Spinal cord (tissue), 10 donors: ENCODE measurements at places on chromosomes 3 and 15. TPM values are rescaled to one million over a fixed set of nuclear protein-coding genes. Genes with fewer than 3 reads are reported as not detected.
A peak's percentile ranks its signal among the peaks of the same experiment; 100 is the strongest.

- no peaks in the 10 kb centered on the region for H3K27me3 ChIP-seq
- no peaks in the 10 kb centered on the region for H3K4me1 ChIP-seq
- H3K4me3 ChIP-seq = no peak overlapping the region
- no peak for DNase-seq
These were observed 80.3 kb downstream of the OTOL1 start for GRCh38 chr3:161576714-161577510.

DNA sequence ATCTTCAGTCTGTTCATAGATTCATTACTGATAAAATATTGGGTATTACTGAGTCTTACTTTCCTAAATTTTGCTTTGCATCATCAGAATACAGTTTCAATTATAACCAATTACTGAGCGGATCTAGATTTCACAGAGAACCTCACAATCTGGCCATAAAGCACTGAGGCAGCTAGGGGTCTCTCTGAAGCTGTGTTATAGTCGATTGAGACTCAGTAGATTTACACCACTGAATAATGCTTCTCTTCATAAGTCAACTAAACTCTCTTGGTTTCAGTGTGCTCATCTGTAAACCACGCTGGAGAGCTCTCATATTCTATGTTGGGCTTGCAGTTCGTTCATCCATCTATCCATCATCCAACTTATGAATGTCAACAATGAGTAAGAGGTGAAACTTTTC, 180.6 kb downstream of the GREM1 start:
- no peak overlapping the region for H3K4me3 ChIP-seq
- no peak for DNase-seq
- no peaks in the 10 kb centered on the region for H3K27me3 ChIP-seq
- H3K4me1 ChIP-seq = peaks cover 5% of the 10 kb centered on the region
- no peaks in the 10 kb centered on the region for H3K36me3 ChIP-seq

- DNase-seq = no peak
- peaks cover 9% of the 10 kb centered on the region for H3K27me3 ChIP-seq
- no peak overlapping the region for H3K4me3 ChIP-seq
- H3K27ac ChIP-seq = no peak overlapping the region
- H3K36me3 ChIP-seq = no peaks in the 10 kb centered on the region
These were observed 58.9 kb downstream of the TLE3 start for GRCh38 chr15:70038730-70039392.

DNA sequence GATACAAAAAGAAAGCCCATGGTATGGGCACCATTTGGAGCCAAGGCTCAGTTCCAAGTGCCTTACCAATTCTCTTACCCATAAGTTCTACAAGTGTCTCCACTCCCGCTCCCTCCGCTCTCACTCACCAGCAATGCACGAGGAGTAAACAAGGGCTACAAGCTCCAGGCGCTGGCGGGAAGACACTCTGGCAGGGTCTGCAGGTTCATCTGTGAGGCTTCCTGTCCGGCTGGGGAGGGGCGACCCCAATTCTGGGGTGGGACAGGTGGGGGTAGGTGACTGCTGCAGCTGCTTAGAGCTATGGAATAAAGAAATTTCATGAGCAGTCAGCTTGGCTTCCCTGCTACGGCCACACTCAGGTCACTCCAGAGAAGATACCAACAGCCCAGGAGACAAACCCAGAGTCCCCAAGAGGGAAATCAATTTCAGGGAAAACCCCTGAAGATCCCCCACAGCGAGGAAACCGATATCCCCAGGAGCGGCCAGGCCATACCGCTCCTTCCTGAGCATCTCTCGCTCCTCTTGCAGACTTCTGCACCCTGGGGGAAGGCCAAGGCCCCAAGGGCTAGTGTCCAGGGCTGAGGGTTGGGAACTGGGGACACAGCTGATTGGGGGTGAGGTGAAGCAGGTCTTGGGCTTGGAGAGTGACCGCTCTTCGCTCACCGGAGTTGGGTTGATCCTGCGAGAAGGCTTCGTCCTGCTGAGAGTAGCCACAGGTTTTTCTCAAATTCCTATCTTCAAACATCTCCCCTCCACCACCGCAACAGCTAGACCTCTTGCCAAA, 1.4 kb downstream of the CDAN1 start:
- H3K4me1 ChIP-seq = peaks cover 21% of the 10 kb centered on the region
- no peak overlapping the region for H3K27ac ChIP-seq
- no peaks in the 10 kb centered on the region for H3K27me3 ChIP-seq
- DNase-seq = no peak
- peaks cover 50% of the 10 kb centered on the region for H3K36me3 ChIP-seq

Gene DHX30
- 80.5 TPM for total RNA-seq

DNA sequence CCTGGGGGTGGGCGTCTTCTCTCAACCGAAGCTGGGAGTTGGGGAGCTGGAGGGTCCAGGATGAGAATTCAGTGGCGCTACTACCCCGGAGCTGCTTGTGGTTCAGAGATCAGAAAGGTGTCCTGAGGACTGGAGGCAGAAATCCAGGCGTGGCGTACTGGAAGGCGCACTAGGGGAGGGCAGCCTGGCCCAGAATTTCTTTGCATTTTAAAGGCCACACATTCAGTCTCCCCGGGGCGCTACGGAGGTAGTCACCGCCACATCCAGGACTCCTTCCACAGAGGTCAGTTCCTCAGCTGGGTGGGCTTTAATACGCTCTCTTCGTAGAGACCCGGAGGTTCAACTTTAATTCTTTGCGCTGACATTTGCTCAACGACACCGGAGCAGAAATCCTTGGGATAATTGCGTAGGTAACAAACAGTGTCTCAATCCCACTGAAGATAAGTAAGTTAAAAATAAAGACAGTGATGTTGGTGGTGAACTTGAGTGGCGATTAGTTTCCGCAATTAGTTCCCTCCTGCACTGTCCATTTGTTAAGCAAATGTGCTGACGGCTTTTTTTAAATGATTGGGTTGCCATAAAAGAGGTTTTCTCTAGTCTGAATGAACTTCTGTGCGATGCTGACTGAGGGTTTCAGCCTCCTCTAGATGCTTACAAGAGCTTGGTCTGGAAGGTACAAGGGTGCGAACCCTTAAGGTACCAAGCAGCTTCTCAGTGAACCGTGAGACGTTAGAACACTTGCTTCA, 535 bp downstream of the MCTP2 start:
- peaks cover 37% of the 10 kb centered on the region for H3K27me3 ChIP-seq
- H3K27ac ChIP-seq = no peak overlapping the region

Gene GCNT3
- 0.10 TPM for total RNA-seq

DNA sequence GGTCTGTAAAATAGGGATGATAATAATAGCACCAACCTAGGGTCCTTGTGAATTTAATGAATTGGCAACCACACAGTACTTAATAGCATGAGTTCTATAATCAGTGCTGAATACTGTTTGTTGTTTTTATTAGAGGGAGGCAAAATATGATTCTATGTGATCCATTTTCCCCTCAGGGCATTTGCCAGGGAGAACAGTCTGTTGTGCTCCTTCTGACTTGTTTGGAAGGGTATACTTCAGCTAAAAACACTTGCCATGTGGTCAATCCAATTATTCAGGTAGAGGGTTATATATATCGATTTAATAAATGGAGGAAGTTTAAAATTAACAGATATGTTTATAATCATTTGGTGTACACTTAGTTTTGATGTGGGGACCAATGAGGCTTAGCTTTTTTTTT, 305.3 kb downstream of the CHST2 start:
- DNase-seq = no peak
- no peaks in the 10 kb centered on the region for H3K36me3 ChIP-seq
- H3K4me1 ChIP-seq = no peaks in the 10 kb centered on the region

Gene STAB1
- total RNA-seq = 38.3 TPM

- no peak overlapping the region for H3K4me3 ChIP-seq
- H3K36me3 ChIP-seq = no peaks in the 10 kb centered on the region
- DNase-seq = no peak
- no peak overlapping the region for H3K27ac ChIP-seq
- peaks cover 29% of the 10 kb centered on the region for H3K4me1 ChIP-seq
These were observed 42.8 kb upstream of the TMEM115 start for GRCh38 chr3:50401978-50402595.

- no peak for DNase-seq
- peaks cover 6% of the 10 kb centered on the region for H3K4me1 ChIP-seq
- no peaks in the 10 kb centered on the region for H3K27me3 ChIP-seq
- H3K36me3 ChIP-seq = no peaks in the 10 kb centered on the region
- no peak overlapping the region for H3K4me3 ChIP-seq
These were observed 215.5 kb upstream of the KCNMB2 start for GRCh38 chr3:178320456-178321351.

- H3K27ac ChIP-seq = peak overlapping the region; percentile 70
- H3K4me1 ChIP-seq = peaks cover 6% of the 10 kb centered on the region
- DNase-seq = no peak
- no peak overlapping the region for H3K4me3 ChIP-seq
These were observed 123.0 kb upstream of the SPRED1 start for GRCh38 chr15:38129531-38130204.

DNA sequence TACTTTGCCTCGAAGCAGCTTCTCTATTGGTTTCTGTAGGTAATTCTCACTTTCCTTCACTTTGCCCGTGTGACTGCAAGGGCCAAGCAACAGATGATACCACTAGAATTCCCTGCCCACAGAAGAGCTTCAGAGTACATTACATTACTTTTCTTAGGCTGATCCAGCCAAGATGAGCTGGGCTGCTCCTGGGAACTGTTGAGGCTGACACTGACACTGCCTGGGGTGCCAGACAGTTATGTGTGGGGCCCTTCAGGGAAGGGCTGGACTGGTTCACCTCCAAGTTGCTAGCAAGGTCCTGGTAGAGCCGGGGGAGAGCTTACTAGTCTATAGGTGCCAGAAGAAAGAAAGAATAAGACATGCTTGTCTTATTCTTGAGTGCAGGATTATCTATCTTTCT, 19.0 kb downstream of the GORASP1 start:
- DNase-seq = no peak
- no peaks in the 10 kb centered on the region for H3K27me3 ChIP-seq
- H3K4me1 ChIP-seq = no peaks in the 10 kb centered on the region
- no peak overlapping the region for H3K27ac ChIP-seq
- H3K36me3 ChIP-seq = peaks cover 27% of the 10 kb centered on the region

Gene DPPA2
- not detected for total RNA-seq

DNA sequence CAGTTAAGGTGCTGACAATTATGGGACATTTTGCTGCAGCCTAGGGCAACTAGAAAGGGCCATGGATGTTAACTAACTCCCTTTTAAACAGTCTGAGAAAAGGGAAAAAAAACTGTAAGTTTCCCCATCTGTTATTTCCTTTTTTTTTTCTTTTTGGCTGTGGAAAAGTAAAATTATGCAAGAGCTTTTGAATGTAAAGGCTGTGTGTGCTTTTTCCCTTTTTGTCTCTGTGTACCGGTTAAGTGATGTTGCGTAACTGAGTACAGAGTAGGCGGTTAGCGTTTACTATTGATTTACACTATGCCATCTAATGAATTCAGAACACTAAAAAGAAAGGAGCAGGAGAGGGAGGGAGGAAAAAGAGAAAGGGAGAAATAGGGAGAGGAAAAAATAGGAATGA, 403.6 kb downstream of the TIGIT start:
- H3K36me3 ChIP-seq = no peaks in the 10 kb centered on the region
- H3K27me3 ChIP-seq = no peaks in the 10 kb centered on the region
- no peaks in the 10 kb centered on the region for H3K4me1 ChIP-seq
- no peak overlapping the region for H3K27ac ChIP-seq
- peak; percentile 45 for DNase-seq

Gene RFT1
- 10.8 TPM for total RNA-seq

DNA sequence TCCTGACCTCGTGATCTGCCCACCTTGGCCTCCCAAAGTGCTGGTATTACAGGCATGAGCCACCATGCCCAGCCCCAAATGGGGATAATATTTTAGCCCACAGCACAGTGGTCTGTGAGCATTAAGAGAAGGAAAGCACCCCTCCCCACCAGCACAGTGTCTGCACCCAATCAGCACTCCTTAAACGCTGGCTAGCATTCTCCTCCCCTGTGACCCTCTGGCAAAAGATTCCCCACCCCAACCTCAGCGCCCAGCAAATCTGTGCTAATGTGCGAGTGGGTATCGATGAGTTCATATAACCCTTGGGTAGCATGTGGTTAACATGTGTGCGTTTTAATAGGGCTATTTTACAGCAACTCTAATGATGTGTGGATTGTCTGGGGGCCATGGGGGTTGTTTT, 18.3 kb upstream of the EPHB3 start:
- peaks cover 13% of the 10 kb centered on the region for H3K27me3 ChIP-seq
- peaks cover 9% of the 10 kb centered on the region for H3K4me1 ChIP-seq
- DNase-seq = no peak

DNA sequence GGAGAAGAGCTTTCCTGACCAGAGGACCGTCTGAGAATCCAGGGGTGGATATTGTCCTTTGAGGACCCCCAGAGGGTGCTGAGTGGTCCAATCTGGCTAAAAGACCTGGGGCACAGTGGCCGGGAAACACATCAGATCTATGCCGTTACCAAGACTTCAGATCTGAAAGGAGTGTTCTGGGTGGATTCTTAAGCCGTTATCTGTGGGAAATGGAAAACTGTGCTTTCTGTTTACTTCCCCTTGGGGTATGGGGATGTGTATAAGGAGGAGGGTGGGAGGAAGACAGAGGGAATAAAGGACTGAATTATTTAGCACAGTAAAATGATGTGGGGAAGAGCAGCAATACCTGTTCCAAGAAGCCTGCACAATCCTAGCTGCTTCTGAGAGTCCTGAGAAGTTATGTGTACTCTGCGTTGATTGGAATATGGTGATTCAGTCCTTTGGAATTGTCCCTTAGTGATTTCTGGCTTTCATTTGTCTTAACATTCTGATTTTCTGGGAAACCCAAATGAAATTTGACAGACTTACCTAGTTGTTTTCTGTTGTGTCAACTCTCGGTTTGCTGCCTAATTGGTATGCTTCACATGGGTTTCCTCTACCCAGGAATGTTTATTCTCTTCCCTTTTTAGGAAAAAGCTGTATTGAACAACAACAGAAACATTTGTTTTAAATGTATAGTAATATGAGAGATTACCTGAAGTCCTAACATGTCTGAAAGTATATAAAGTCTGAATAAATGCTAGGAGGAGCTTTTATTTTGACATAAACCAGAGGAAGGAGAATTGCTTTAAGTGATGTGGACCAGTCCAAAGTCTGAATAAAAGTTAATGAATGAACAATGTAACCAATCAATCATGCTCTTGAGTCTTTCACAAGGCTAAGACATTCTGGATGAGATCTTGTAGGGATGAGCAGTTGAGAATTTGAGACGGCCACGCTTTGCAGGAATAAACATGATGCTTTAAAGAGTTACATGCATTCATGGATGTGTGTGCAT, 427.1 kb upstream of the C2CD4B start:
- no peak overlapping the region for H3K27ac ChIP-seq
- H3K4me1 ChIP-seq = peaks cover 3% of the 10 kb centered on the region
- no peak for DNase-seq
- no peaks in the 10 kb centered on the region for H3K27me3 ChIP-seq

GRCh38 chr3:122079524-122080206, 24.5 kb downstream of the CD86 start:
- H3K4me3 ChIP-seq = no peak overlapping the region
- H3K27me3 ChIP-seq = no peaks in the 10 kb centered on the region
- DNase-seq = no peak

GRCh38 chr3:49707113-49707480, 12.4 kb downstream of the AMIGO3 start:
- H3K4me1 ChIP-seq = peaks cover 3% of the 10 kb centered on the region
- no peak overlapping the region for H3K27ac ChIP-seq
- no peak overlapping the region for H3K4me3 ChIP-seq
- peaks cover 76% of the 10 kb centered on the region for H3K36me3 ChIP-seq

Gene LDHAL6B
- total RNA-seq = not detected

Gene GASK1A
- total RNA-seq = 40.1 TPM

Gene GOLGA8G
- total RNA-seq = not detected
